Right forelimb (tissue), 1 donor: ENCODE measurements at places on chromosomes 6 and 20.

DNA sequence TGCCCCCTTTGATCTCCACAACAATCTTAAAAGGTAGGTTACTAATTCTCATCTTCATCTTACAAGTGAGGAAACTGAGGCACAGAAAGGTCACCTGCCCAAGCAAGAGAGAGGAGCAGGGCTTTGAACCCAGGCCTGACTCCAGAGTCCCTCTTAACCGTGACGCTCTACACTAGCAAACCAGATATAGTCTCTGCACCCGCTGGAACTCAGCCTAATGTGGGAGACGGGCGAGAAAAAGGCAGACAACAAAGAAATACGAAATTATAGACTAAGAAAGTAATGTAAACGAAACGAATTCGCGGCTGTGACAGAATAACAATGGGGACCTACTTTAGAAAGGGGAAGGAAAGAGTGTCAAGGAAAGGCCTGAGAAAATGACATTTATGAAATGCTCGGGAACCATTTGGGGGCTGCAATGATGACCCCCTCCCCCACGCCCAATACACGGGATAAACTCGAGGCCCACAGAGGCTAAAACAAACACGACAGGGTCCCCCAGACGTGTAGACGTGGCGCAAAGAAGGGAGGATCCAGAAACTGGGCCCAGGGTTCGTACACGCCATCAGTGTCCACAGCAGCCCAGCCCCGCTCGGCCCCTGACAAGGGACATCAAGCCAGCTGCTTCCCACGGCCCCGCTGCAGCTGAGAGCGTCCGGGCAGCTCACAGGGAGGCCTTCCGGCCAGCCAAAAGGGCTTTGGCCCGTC, 637 bp downstream of the TRPC4AP start:
- no peak for DNase-seq

- DNase-seq, result no peak
Observed at GRCh38 chr6:52872031-52872430, 31.4 kb upstream of the GSTA5 start.

DNA sequence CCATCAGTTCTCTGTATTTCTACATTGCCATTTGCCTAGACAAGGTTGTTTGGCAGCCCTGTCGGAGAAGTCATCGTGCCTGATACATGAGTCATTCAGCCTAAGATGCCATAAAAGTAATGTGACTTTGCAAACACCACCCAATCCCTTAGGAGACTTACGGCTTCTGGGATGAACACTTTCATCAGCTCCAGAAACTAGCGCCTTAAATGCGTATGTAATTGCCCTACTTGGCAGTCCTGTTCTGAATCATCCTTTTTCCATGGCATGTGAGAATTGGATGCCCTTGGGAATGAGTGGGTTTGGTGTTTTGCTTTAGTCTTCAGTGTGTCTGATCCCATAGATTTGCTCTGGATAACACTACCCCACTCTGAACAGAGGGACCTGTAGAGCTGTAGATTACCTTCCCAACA, 158.5 kb downstream of the SASH1 start:
- no peak for DNase-seq

- peak; percentile 50 for DNase-seq
Observed at GRCh38 chr6:28658475-28659249, 133.0 kb downstream of the GPX5 start.

DNA sequence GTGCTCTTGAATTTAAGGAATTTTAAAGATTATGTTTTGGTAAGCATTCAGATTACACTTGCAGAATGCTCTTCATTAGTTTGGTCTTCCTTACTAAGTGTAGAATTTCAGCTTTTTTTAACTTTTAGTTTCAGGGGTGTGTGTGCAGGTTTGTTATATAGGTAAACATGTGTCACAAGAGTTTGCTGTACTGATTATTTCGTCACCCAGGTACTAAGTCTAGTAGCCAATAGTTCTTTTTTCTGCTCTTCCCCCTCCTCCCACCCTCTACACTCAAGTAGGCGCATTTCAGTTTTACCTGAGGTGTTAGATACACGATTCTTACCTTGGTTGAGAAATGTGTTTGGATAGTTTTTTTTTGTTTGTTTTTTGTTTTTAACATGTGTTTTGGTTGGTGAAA, 68.3 kb downstream of the AFG1L start:
- DNase-seq, result no peak

DNA sequence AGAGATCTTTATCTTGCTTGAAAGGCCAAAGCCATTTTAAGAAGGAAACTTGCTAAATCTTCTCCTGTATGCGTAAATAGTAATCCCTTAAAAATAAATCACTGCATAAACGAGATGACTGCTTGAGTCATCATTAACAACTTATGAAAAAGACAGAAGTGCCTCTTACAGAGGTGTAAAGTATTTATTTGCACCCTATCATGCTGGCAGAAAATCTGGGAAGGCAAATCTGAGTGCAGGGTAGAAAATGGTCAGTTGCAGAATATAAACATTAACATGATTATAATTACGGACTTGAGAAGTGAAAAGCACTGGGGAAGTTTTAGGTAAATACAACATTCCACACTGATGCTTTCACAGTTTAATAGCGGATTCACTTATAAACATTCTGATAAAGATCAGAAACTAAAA, 67.5 kb upstream of the FBXO30 start:
- no peak for DNase-seq

- DNase-seq, result no peak
Observed at GRCh38 chr20:53302695-53303412, 290.8 kb downstream of the ZNF217 start.

GRCh38 chr6:139597771-139598755, 223.6 kb upstream of the CITED2 start:
- peak; percentile 87 for DNase-seq

GRCh38 chr6:42452171-42453030, 675 bp upstream of the TRERF1 start:
- peak; percentile 87 for DNase-seq

DNA sequence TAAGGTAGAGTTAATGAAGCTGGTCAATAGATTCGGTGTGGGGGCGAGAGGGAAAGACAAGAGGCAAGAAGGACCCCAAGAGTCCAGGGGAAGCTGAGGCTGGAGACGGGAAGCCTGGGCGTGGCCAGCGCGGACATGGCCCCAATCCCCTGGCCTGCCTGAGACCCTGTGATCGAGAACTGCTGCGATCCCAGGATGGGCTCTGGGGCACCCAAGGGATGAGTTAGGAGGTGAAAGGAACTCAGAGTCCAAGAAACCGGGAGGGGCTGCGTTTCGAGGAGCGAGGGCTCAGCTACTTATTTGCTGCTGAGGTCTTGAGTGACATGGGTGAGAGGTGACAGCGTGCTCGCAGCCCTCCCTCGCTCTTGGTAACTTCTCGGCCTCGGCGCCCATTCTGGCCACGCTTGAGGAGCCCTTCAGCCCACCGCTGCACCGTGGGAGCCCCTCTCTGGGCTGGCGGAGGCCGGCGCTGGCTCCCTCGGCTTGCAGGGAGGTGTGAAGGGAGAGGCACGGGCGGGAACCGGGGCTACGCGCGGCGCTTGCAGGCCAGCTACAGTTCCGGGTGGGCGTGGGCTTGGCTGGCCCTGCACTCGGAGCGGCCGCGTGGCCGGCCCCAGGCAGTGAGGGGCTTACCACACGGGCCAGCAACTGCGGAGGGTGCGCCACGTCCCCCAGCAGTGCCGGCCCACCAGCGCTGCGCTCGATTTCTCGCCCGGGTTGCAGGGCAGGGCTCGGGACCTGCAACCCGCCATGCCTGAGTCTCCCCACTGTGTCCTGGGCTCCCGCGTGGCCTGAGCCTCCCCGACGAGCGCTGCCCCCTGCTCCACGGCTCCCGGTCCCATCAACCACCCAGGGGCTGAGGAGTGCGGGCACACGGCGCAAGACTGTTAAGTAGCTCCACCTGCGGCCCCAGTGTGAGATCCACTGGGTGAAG, 58.2 kb downstream of the IRF4 start:
- DNase-seq, result peak; percentile 22

DNA sequence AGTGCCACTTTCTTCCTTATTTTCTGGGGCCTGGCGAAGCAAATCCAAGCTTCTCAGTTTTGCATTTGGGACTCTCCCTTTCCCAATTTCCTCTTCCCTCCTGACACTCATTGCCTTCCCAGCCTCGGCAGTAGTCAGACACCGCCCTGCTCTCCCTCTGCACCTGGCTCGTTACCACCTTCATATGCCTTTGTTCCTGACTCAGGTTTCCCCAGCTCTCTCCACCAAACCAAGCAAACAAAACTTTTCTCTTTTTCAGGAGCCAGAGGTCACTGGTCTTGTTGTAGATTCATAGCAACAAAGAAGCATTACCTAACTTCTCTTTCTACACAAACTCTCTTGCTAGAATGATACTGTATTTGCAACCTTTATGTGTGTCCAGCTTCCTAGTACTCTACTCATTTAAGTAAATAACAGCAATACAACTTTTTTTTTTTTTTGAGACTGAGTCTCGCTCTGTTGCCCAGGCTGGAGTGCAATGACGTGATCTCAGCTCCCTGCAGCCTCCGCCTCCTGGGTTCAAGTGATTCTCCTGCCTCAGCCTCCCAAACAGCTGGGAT, 9.0 kb upstream of the ZC3H12D start:
- DNase-seq, result no peak
